ENCODE measurements at places on chromosomes 2 and 18.

DNA sequence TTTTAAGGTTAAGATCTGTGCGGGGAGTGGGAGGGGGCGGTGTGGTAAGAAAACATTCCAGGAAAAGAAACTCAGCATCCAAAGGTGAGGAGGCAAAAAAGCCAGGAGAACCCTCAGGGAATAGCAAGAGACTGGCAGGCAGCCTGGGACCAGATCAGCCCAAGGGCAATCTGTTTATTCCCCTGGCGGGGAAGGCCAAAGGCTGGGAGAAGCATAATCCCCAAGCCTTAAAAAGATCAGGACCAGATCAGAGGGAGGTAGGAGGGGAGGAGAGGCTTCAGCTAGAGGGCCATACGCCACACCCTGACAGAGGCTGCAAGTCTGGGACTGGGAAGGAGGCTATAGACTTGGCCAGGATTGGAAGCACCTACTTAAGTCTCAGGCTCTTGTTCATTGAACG, 163.0 kb upstream of the PXDN start:
- no peak for DNase-seq

DNA sequence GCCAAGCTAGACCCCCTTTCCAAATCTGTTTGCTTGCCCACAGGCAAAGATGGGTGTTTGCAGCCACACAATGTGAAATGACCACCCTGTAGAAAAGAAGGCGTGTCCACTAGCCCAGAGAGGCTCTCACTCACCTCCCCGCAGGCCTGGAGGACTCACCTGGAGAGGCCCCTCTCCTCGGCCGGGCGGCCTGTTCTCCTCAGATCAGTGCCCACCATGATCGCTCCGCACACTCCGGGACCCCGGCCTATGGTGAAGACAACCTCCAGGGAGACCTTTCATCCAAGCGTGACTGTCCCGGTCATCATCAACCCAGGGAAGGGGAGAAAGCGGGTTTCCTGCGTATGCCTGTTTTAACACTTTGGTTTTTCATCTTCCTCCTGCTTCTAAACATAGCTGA, 328.7 kb upstream of the SALL3 start:
- DNase-seq: no peak

GRCh38 chr2:191565647-191566198, 112.2 kb upstream of the NABP1 start:
- DNase-seq: no peak

DNA sequence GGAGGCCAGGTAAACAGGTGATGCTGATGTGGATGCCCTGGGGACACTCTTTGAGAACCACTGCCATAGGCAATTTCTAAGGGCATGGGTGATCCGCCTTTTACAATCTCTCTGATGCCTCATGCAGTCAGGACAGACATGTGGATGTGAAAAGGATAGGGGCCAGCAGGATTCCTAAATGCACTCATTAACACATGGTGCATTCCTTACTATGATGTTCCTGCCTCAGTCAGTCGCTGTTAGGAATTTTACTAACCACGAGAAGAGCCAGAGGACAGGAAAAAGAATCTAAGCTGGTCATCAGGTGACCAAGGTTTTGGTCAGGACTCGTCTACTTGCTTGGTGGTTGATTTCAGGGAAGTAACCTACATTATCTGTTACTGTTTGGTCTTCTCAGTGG, 191.0 kb downstream of the ARL4C start:
- no peak for DNase-seq

GRCh38 chr2:207137596-207138337, 28.0 kb downstream of the KLF7 start:
- DNase-seq: no peak

DNA sequence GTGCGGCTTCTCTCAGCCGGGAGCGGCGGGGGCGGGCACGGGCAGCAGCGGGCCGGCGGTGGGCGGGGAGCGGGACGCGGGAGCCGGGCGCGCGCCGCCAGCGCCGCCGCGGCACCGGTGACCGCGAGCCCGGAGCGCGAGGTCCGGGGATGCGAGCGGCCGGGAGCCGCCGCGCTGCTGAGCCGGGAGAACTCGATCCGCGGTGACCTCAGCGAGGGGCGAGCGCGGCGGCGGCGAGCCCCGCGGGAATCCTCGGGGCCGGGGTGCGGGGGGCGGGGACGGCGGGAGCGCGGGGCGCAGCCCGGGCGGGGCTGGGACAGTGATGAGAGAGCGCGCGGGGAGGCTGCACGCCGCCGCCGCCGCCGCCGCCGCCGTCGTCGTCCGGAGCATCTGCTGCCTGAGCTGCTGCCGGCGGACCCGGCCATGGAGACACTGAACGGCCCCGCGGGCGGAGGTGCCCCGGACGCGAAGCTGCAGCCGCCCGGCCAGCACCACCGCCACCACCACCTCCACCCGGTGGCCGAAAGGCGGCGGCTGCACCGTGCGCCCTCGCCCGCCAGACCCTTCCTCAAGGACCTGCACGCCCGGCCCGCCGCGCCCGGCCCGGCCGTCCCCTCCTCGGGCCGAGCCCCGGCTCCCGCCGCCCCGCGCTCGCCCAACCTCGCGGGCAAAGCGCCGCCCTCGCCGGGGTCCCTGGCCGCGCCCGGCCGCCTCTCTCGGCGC, at the start of gene MTCL1:
MTCL1 (plus strand) TSS at position 319 of the 723 bp plus-strand sequence; CDS start at position 424, 105 bp downstream.
- no peak for DNase-seq

GRCh38 chr18:49227441-49228165, 232.8 kb downstream of the DYM start:
- DNase-seq: no peak

GRCh38 chr2:127087791-127088495, 19.0 kb downstream of the BIN1 start:
- DNase-seq: no peak

DNA sequence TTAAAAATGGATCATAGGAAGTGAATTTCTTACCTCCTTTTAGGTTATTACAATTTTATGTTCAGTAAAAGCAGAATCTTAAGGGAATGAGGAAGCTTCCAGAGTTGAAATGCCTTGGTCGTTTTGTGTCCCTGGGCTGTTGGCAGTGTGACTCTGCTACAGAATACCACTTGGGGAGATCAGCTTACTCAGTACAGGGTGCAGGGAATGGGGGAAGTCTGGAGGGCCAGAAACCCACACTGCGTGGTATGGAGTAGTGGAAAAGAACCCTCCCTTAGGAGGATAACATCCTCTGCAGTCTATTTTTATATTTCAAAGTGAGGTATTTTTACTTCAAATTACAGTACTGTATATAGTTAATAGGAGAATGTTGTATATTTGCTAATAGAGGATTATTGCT, 51.1 kb downstream of the R3HDM1 start:
- no peak for DNase-seq

- peak; percentile 68 for DNase-seq
These were observed 115.4 kb upstream of the PKDCC start for GRCh38 chr2:41932241-41933045.

DNA sequence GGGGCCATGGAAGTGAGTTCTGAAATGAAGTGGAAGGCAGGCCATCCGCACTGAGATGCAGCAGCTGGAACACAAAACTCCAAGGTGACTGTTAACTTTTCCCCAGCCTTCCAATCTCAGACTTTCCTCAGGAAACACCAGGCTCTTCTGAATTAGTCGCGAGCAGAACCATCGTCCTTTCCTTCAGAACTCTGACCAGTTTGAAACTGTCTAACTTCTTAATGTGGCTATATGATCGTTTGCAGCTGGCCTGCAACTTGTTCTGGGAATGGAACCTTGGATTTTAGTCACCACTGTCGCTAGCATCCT, 620 bp upstream of the RPL37A start:
- no peak for DNase-seq

- no peak for DNase-seq
These were observed 34.8 kb upstream of the IL1R1 start for GRCh38 chr2:102107741-102108070.

DNA sequence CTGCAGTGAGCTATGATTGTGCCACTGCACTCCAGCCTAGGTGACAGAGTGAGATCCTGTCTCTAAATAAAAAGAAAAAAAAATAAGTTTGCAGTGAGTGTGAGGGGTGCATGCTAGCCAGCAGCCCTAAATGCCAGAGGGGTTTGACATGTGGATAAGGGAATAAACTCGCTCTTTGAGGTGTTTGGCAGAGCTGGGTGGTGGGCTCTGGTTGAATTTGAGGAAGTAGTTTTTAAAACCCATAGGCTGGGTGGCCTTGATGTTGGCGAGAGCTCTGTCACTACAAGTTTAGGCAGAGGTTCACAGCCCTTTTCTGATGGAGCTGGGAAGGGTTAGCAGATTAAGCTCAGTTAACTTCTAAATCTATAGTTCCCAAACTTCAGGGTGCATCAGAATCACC, 3.1 kb downstream of the ANXA4 start:
- no peak for DNase-seq

DNA sequence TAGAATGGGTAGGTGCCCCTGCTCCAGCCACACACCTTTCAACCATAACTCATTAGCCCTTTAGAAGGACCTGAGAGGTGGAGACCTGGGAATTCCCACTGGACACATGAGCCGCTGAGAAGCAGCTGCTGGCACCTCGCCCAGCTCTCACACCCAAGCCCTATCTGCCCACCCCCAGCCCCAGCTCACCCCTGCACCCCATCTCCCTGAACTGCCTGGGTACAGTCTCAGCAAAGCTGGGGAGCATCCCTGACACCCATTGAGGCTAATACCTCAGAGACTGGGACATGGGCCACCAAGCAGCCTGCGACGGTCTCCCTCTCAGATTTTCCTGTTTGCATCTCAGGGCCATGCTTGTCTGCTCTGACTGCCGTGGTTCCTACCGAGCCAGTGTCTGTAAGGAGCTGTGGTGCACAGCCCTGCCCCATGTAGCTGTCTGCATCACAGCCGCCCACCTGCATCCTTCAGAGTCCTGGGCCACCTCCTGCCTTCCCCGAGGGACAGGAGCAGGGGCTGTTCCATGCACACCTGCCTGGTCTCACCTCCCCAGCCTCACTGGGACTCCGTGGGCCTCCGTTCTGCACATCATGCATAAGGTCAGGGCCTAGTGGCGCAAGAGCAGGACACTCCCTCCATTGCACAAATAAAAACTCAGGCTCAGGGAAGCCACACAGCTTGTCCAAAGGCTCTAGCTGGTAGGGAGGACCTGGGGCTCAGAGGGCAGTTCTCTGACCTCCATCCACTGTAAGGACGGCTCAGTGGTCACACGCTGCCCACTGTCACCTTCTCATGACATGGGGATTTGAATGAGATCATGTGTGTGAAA, 90.0 kb downstream of the SEPTIN10 start:
- DNase-seq: no peak

DNA sequence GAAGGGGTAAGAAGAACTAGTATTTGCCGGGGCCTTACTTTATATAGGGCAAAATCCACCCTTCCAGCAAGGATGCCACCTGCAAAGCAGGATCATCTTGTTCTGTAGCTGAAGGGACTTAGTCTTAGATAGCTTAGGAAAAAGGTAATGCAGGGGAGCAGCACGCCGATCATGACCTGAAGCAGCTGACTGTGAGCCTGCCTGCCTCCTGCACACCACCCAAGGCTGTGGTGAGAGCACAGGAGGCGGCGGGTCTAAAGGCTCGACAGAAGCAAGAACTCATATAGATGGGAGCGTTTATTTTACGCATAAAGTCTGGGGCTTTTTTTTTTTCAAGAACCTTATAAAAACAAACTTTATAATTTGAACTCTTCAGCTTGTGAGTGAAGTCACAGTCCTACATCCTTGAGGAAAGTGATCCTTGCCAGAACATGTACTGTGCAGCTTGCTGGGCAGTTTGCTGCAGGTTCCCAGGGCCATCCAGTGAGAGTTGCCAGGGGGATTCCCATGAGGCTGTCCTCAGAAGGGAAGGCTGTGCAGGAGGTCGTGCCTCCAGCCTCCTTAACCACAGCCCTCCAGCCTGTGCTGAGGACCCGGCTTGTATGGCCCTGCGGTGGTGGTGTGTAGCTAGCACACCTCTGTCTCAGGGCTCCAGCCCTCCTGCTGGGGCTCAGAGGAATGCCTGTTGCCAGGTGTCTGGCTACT, 92.1 kb downstream of the RNF144A start:
- no peak for DNase-seq

DNA sequence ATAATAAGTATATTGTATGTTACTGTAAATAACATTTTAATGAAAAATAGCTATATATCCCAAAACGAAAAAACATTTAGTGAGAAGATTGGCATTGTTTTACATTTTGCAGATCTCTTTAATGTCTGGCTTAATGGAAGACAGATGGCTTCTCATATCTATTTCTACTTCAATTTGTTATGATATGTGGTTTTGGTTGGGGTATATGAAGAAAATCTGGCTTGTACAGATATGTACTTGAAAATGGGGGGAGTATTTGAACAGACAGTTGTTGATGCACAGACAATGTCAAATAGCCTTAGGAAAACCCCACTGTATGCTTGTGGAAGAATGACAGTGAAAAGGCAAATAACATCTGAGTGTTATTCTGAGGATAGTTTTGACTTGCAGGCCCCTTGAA, 23.6 kb upstream of the GMCL1 start:
- no peak for DNase-seq

DNA sequence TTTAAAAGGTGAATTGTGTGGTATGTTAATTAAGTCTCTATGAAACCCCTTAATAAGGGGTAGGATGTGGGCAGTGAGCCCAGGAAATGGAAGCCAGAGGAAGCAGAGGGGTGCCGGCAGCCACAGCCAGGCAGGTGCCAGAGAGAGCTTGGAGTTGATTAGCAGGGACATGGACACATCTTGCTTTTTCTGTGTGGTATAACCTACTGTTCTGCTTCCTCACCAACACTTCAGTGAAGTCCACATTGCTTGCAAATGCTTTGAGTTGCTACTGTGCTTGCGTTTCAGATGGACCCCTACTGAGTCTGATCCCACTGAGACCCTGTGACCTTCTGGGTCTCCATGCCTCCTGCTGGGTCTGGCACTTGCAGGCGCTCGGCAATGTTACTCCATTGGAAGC, 30.3 kb upstream of the ARHGEF4 start:
- no peak for DNase-seq

GRCh38 chr2:229342376-229342775, 71.3 kb upstream of the PID1 start:
- no peak for DNase-seq

DNA sequence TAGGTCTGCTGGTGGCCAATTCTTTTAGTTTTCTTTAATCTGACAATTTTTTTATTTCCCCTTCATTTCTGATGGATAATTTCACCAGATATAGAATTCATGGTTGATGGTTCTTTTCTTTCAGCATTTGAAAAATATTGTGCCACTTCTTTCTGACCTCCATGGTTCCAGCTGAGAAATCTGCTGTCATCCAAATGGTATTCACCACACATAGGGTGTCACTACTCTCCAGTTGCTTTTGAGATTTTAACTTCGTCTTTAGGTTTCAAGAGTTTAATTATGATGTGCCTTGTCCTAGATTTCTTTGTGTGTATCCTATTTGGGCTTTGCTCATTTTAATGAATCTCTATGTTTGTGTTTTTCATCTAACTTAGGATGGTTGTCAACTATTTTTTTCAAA, 488.6 kb upstream of the HS6ST1 start:
- no peak for DNase-seq

- DNase-seq: no peak
These were observed 234.7 kb downstream of the C1D start for GRCh38 chr2:67828066-67828465.

DNA sequence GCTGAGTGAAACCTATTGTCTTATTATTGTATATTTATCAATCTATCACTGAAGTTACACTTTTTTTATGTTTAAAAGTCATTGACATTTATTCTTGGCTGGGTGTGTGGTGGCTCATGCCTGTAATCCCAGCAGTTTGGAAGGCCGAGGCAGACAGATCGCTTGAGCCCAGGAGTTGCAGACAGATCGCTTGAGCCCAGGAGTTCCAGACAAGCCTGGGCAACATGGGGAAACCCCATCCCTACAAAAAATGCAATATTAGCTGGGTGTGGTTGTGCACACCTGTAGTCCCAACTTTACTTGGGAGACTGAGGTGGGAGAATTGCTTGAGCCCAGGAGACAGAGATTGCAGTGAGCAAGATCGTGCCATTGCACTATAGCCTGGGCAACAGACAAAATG, 97.8 kb downstream of the EPC2 start:
- DNase-seq: no peak
